SK-N-DZ (cell line): ENCODE measurements at places on chromosomes 11 and 22.
A peak's percentile ranks its signal among the peaks of the same experiment; 100 is the strongest.

- no peak for DNase-seq
Observed at GRCh38 chr22:43313244-43313889, 29.8 kb downstream of the SCUBE1 start.

GRCh38 chr11:35487532-35488078 is 37.8 kb downstream of the PAMR1 start:
- peak; percentile 63 for DNase-seq

- DNase-seq, result no peak
Observed at GRCh38 chr11:1040428-1041148, 4.1 kb upstream of the MUC6 start.

- DNase-seq, result no peak
Observed at GRCh38 chr11:116598036-116598435, 174.8 kb downstream of the BUD13 start.

DNA sequence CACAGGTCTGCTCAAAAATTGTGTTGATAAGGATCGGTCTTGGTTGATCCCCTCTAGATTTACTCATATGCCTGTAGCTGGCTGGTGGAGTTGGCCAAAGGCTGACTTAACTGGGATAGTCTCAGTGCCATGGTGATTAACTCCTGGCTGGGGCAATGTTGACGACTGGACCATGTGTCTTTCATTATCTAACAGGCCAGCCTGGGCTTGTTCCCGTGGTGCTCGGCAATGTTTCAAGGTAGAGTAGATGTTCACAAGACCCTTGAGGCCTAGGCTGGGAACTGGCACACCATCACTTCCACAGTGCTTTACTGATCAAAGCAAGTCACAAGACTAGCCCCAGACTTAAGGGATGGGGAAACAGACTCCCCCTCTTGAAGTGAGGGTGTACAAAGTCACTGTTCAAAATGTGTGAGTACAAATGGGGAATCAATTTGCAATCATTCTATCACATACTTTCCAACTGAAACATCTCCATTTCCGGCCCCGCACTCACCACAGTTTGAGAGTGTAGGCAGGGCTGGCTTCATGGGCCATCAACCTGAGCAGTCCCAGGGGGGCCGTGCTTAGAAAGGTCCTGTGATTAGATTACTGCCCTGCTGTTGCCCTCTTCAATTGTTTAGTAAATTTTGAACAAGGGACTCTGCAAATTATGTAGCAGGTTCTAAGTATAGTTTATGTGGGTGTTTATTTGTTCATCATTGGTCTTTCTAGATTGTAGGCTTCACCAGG is 240.8 kb downstream of the NELL1 start:
- no peak for DNase-seq

- no peak for DNase-seq
Observed at GRCh38 chr22:48783821-48784266, 1043.8 kb downstream of the BRD1 start.

DNA sequence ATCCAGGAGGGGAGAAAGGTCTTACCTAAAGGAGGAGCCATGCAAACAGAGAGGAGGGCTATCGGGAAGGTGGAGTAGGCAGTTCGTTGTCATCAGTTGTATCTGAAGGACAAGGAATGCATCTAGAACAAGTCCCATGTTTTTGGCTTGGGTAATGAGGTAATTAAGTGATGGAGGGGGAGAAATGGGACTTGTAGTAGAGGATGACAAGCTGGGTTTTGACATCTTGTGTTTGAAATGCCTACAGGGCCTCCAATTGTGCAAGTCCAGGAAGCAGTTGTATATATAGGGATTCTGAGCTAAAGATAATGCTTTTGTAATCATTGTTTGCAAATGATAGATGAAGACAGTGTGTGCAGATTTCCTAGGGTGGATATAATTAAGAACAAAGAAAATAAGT is 622.8 kb downstream of the NTM start:
- DNase-seq, result no peak

DNA sequence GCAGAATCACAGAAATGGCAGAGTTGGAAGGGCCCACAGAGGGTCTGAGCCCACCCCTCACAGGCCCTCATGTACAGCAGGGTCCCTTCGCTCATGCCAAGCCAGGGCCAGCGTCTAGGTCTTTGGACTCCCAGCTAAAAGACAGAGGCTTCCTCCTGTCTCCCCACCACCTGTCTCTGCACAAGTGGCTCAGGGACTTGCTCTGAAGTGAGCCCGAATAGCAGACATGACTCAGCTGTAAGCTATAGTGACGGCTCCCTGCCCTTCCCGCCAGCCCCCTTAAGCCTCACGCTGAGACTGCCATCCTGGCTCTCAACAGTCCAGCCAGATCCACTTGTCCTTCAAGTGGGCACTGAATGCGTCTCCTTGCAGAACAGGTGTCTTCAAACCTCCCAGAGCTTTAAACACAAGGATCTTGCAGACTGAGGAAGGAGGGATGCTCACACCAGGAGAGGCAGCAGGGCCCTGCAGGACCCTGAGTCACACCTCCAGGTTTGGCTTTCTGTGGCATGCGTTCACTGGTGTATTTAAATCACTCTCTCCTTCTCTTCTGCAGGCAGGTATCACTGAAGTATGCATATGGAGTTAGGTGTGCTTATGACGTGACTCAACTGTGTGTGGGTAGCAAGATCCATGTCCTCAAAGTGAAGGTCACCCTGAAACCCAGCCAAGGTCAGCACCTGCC is 154.9 kb downstream of the CACNA1I start:
- DNase-seq, result no peak

DNA sequence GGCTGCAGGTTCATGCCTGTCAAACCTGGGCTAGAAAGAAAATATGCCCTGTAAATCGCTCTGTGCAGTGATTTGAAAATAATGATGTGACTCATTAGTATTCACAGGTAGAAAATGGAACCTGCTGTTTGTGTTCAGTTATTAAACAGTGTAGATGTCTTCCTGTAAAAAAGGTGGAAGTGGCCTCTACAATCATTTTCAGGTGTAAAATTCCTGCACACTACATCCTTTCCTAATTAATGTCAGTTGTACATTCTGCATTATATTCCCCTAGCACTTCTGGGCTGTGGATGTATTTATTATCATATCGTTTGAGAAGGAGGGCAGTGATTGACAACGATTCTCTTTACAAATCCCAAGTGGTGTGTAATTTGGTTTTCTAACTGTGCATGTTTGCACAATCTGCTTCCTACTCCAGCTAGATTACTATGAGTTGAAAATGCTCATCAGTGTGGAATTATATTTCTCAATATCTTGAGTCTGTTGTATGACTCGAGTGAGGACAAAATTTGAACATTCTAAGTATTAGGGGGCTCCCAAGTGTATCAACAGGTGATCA is 454.0 kb upstream of the DDI1 start:
- DNase-seq, result no peak

- peak; percentile 86 for DNase-seq
Observed at GRCh38 chr11:62728171-62728988, at the start of gene TTC9C. Gene TTC9C, plus strand, starts transcription at chr11:62728486. Its CDS starts 363 bp downstream, at chr11:62728849.

DNA sequence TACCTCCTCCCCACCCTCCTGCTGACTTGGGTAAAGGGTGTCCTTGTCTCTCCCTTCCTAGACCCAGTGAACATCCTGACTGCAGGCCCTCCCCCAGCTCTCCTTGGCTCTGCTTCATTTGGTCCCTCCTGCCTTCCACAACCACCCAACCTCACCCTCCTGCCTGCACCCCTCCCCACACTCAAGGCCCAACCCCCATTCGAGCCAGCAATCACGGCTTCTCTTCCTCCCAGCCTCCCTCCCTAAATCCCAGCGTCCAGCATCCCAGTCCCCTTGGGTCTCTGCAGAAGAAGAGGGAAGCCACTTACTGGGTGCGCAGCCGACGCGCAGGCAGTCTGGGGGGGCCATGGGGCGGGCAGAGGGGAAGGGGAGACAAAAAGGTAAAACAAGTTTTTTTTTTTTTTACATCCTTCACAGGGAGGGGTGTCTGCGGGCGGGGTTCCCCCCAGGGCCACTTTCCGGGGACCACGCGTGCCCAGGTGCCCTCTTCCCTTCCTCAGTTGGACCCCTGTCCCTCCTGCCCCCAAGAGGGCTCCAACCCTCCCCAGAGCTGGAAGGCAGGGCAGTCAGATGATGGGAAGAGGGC is 62.5 kb downstream of the SLC22A12 start:
- no peak for DNase-seq

DNA sequence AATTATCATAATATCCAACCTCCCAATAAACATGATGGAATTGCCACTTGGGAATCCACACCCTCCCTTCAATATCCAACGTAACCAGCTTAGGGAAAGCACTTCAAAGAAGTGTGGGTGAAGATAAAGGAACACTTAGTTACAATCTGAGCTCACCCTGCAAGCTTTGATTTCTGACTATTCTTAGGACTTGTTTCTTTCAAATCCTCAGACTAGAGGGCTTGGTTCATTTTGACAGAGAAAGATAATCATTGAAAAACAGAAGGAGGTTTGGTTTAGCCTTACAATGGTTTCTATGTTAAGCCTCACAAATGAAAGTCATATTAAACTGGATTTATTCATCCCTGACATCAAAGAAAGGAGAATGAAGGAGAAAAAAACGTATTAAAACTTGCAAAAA is 57.9 kb upstream of the SYT13 start:
- DNase-seq, result no peak

DNA sequence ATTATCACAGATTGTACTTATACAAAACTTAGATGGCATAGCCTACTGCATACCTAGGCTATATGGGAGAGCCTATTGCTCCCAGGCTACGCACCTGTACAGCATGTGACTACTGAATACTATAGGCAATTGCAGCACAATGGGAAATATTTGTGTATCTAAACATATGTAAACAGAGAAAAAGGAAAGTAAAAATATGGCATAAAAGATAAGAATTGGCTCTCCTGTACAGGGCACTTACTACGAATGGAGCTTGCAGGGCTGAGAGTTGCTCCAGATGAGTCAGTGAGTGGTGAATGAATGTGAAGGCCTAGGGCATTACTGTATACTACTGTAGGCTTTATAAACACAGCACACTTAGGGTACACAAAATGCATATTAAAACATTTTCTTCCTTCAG is 13.2 kb downstream of the APOL6 start:
- DNase-seq, result no peak

DNA sequence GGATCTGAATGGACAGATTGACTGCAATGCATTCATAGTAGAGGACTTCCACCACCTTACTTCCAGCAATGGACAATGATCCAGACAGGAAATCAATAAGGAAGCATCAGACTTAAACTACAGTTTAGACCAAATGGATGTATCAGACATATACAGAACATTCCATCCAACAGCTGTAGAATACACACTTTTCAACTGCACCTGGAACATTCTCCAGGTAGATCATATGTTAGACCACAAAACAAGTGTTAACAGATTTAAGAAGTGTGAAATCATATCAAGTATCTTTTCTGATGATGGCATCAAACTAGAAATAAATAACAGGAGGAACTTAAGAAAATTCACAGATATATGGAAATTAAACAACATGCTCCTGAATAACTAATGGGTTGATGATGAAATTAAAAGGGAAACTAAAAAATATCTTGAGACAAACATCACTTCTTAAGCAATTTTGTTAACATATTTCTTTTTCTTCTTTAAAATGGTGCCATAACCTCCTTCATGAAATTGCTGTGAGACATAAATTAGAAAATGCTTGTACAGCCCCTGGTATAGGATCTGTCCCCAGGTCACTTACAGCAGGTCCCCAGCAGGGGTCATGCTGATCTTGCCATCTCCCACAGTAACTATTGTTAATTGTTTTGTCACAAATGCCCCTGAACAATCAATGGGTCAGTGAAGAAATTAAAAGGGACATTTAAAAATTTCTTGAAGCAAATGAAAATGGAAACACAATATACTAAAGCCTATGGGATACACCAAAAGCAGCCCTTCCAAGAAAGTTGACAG is 100.0 kb upstream of the OR4B1 start:
- DNase-seq, result no peak

DNA sequence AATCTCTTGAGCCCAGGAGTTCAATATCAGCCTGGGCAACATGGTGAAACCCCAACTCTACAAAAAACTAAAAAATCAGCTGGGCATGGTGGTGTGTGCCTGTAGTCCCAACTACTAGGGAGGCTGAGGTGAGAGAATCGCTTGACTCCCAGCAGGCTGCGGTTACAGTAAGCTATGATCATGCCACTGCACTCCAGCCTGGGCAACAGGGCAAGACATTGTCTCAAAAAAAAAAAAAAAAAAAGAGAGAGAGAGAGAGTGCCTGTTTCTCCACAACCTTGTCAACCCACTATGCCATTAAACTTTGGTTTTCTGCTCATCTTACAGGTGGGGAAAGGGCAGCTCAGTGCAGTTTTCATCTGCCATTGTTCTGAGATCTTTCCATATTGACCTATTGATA is 5.1 kb downstream of the FOLR3 start:
- DNase-seq, result no peak

DNA sequence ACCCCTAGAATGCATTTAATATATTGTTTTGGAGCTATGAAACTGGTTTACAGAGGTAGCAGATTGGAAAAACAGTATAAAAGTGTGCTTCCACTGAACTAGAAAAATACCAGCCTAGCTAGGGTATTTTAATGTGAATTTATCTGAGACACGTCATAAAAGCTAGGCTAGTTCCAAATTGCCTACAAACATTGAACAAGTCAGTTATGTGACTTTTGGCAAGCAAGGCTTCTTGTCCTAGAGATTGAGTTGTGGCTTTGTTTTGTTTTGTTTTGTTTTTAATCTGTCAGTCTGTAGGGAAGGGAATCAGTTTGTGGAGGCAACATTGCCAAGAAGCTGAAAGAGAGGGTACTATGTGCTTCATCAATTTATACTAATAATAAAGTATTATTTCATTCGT is 24.2 kb downstream of the RTN3 start:
- no peak for DNase-seq

GRCh38 chr11:66878474-66878873 is 21.6 kb downstream of the LRFN4 start:
- DNase-seq, result no peak

DNA sequence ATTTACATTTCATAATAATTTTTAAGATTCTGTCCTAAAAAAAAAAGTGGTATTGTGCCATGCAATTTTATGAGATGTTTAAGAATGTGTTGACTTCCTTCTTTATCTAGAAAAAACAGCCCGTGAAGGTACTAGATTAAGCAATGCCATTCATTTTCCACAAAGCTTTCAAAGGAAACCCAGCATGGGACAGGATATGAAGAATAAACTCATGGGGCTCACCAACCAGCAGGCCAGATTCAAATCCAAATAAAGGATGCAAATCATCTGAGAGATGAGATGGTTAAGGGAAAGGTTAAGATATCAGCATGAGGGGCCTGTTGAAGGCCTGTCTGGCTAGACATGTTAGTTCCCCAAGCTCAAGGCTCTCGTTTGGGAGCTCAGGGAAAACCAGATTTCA is 199.1 kb downstream of the SWAP70 start:
- DNase-seq, result no peak

GRCh38 chr11:61846362-61847020 is 18.4 kb downstream of the FADS2 start:
- no peak for DNase-seq
